Chondrocyte (in vitro differentiated cells): ENCODE measurements at places on chromosomes 16 and 17. TPM values are rescaled to one million over a fixed set of nuclear protein-coding genes. Genes with fewer than 3 reads are reported as not detected.
A peak's percentile ranks its signal among the peaks of the same experiment; 100 is the strongest.

The CCL8 gene
- not detected in 3 replicates for total RNA-seq

- no peaks in the 10 kb centered on the region for H3K36me3 ChIP-seq
- no peak overlapping the region for H3K4me3 ChIP-seq
- no peak overlapping the region for H3K27ac ChIP-seq
- no peak for DNase-seq
- no peaks in the 10 kb centered on the region for H3K27me3 ChIP-seq
- H3K4me1 ChIP-seq = peaks cover 12% of the 10 kb centered on the region
Measured at GRCh38 chr16:75589306-75589705, 23.1 kb downstream of the GABARAPL2 start.

GRCh38 chr16:71542377-71542776 lies 16.2 kb downstream of the CHST4 start:
- H3K27ac ChIP-seq = no peak overlapping the region
- H3K36me3 ChIP-seq = no peaks in the 10 kb centered on the region
- no peaks in the 10 kb centered on the region for H3K4me1 ChIP-seq
- no peak for DNase-seq

GRCh38 chr16:50688867-50689266 lies 4.5 kb upstream of the NOD2 start:
- H3K4me1 ChIP-seq = peaks cover 12% of the 10 kb centered on the region
- H3K36me3 ChIP-seq = no peaks in the 10 kb centered on the region

DNA sequence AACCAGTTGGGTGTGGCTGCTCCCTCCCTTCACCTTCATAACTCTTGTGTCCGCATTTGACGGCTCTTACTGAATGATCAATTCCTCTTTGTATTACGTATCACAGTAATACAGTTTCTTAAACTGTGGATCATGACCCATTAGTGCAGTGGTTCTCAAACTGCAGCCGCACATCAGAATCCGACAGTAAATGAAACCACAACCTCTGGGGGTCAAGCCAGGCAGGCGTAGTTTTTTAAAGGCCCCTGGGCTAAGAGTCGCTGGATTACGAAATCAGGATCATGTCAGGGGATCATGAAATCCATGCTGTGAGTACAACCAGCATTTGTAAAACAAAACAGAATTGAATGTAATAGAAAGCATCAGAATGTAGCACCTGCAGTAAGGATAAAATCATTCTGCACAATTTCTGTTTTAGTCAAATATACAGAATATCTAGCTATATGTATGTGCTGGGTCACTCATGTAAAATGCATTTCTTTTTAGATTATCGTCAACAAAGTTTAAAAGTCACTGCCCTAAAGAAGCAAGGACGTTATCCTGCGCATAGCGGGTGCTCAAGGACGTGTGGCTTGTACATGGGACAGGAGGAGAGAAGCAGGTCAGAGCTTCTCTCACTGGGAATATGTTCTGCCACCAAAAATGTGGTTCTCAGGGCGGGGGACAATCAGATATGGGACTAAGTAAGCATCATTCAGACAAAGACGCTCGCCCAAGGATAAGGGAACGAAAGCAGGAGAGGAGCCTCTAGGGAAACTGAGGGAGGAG lies 113.1 kb downstream of the ZFHX3 start:
- no peak for DNase-seq
- H3K36me3 ChIP-seq = peaks cover 13% of the 10 kb centered on the region
- H3K27ac ChIP-seq = peak overlapping the region; percentile 83
- H3K4me3 ChIP-seq = no peak overlapping the region
- H3K27me3 ChIP-seq = no peaks in the 10 kb centered on the region

The ARHGAP44 gene
- total RNA-seq = 5.7 to 6.6 TPM (median 6.2 TPM) in 3 replicates

The SALL1 gene
- 0.12 to 0.20 TPM (median 0.13 TPM) in 3 replicates for total RNA-seq

- H3K27ac ChIP-seq = peak overlapping the region; percentile 51
- DNase-seq = no peak
- peaks cover 70% of the 10 kb centered on the region for H3K4me1 ChIP-seq
- H3K36me3 ChIP-seq = no peaks in the 10 kb centered on the region
- no peak overlapping the region for H3K4me3 ChIP-seq
Measured at GRCh38 chr17:40540448-40540847, 24.8 kb downstream of the CCR7 start.

The MMP28 gene
- total RNA-seq = 5.1 to 8.6 TPM (median 7.9 TPM) in 3 replicates

DNA sequence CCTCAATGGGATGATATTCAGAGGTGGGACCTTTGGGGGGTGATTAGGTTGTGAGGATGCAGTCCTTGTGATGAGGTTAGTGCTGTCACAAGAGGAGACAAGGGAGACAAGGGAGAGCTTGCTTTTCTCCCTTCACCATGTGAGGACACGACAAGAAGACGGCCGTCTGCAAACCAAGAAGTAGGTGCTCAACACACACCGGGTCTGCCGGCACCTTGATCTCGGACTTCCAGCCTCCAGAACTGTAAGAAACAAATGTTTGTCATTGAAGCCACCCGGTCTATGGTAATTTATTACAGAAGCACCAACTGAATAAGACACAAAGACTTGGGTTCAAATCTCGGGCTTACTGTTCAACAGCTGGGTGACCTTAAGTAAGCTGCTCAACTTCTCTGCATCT lies 64.9 kb downstream of the MPHOSPH6 start:
- H3K4me3 ChIP-seq = no peak overlapping the region
- no peaks in the 10 kb centered on the region for H3K4me1 ChIP-seq
- H3K27me3 ChIP-seq = peaks cover 32% of the 10 kb centered on the region

The XAF1 gene
- 0.36 to 0.40 TPM in 2 of 3 replicates, not detected in the other for total RNA-seq

The SLC52A1 gene
- total RNA-seq = not detected in 3 replicates

The FAM83G gene
- 3.4 to 9.4 TPM (median 8.2 TPM) in 3 replicates for total RNA-seq

DNA sequence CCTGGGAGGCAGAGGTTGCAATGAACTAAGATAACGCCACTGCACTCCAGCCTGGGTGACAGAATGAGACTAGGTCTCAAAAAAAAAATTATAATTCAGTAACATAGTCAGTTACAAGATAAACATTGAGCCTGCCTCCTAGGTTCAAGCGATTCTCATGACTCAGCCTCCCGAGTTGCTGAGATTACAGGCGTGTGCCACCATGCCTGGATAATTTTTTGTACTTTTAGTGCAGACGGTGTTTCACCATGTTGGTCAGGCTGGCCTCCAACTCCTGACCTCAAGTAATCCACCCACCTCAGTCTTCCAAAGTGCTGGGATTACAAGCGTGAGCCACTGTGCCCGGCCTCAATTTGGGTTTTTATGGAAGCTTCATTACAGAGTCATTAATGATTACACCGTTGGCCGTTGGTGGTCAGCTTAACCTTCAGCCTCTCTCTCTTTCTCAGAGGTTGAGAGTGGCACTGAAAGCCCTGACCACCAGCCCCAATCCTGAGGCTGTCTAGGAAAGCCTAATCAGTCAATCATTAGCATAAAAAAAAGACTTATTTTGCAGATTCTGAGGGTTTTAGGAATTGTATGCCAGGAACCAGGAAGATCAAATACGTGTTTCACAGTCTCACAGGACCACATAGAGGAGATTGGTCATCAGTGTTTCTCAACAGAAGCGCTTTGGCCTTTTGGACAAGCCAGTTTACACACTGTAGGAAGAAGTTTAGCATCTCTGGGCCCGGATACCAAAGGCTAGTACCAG lies 1.3 kb upstream of the LRRC37A3 start:
- H3K4me1 ChIP-seq = peaks cover 8% of the 10 kb centered on the region
- H3K36me3 ChIP-seq = no peaks in the 10 kb centered on the region
- no peak for DNase-seq
- H3K27me3 ChIP-seq = no peaks in the 10 kb centered on the region

DNA sequence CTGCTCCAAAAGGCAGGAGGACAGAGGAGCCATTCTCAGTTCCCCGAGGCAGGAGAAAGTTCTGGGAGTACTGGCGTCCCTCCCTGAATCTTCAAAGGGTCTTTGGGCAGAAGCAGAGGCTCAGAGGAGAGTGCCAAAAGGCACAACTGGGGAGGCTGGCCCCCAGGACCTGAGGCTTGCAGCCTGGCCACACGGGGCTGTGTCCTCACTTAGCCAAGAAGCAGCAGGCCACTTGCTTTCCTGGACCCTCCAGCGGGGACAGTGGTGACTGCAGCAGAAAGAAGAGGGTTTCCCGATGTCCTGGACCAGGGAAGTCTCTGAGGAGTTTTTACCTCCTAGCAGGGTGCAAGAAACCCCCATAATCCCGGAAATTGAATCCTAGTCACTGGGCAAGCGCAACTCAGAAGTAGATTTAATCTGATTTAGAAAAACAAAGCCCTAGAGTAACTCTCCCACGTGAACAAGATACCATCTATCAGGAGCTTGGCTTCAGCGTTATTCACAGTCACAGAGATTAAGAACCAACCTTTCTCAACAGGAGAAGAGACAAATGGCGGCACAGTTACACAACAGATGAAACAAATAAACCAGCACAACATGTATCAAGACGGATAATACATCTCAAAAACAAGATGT lies 25.5 kb upstream of the BCO1 start:
- H3K36me3 ChIP-seq = no peaks in the 10 kb centered on the region
- no peaks in the 10 kb centered on the region for H3K4me1 ChIP-seq
- DNase-seq = no peak
- peaks cover 20% of the 10 kb centered on the region for H3K27me3 ChIP-seq
- H3K4me3 ChIP-seq = no peak overlapping the region

GRCh38 chr17:79968116-79968515 lies 67.6 kb downstream of the TBC1D16 start:
- no peaks in the 10 kb centered on the region for H3K27me3 ChIP-seq
- no peak overlapping the region for H3K27ac ChIP-seq
- peaks cover 16% of the 10 kb centered on the region for H3K4me1 ChIP-seq
- H3K4me3 ChIP-seq = no peak overlapping the region
- H3K36me3 ChIP-seq = peaks cover 8% of the 10 kb centered on the region
- DNase-seq = no peak

DNA sequence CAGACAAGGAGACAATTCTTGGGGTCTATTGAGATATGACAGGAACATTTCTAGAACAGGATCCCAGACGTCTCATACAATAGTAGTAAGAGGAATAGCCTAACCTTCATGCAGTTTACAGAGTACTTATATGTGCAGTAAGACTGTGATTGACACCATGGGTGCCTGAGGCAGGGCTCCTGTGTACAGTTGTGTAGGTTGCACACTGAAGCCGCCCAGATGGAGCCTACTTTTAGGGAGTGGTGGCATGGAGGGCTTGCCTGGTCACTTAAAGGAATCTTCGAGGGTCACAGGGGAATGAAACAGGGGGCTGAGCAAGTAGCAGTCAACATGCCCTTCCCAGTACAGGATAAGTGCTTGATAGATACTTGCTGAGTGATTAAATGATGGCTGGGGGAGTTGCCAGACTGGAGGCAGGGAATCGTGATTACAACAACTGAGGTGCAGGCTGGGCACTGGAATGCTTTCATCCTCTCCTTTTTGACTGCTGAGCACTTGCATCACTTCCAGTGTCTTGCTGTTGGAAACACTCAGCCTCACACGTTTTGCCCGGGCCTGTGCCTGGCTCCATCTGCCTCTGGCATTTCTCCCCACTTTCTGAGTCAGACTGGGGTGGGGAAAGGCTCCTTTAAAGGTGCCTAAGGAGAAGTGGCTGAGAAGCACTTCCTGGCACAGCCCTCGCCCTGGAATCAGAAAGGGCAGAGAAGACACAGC lies 71.0 kb downstream of the COPRS start:
- H3K27ac ChIP-seq = no peak overlapping the region
- peaks cover 13% of the 10 kb centered on the region for H3K27me3 ChIP-seq
- DNase-seq = no peak
- H3K4me1 ChIP-seq = peaks cover 12% of the 10 kb centered on the region

- H3K4me1 ChIP-seq = no peaks in the 10 kb centered on the region
- no peak overlapping the region for H3K27ac ChIP-seq
- no peak overlapping the region for H3K4me3 ChIP-seq
- H3K27me3 ChIP-seq = no peaks in the 10 kb centered on the region
Measured at GRCh38 chr16:25751230-25751835, 59.6 kb downstream of the HS3ST4 start.

GRCh38 chr17:28968231-28968913 lies 17.1 kb upstream of the PHF12 start:
- DNase-seq = no peak
- peak overlapping the region; percentile 32 for H3K27ac ChIP-seq
- no peak overlapping the region for H3K4me3 ChIP-seq
- H3K27me3 ChIP-seq = peaks cover 9% of the 10 kb centered on the region

GRCh38 chr16:65294708-65295107 lies 172.8 kb upstream of the CDH11 start:
- no peak overlapping the region for H3K4me3 ChIP-seq
- DNase-seq = no peak
- no peaks in the 10 kb centered on the region for H3K27me3 ChIP-seq
- H3K4me1 ChIP-seq = peaks cover 14% of the 10 kb centered on the region
- H3K27ac ChIP-seq = no peak overlapping the region
- H3K36me3 ChIP-seq = no peaks in the 10 kb centered on the region

- no peak for DNase-seq
- H3K4me1 ChIP-seq = no peaks in the 10 kb centered on the region
- H3K36me3 ChIP-seq = no peaks in the 10 kb centered on the region
- H3K4me3 ChIP-seq = no peak overlapping the region
- no peaks in the 10 kb centered on the region for H3K27me3 ChIP-seq
- H3K27ac ChIP-seq = no peak overlapping the region
Measured at GRCh38 chr17:52995147-52995546, 827.6 kb upstream of the KIF2B start.

DNA sequence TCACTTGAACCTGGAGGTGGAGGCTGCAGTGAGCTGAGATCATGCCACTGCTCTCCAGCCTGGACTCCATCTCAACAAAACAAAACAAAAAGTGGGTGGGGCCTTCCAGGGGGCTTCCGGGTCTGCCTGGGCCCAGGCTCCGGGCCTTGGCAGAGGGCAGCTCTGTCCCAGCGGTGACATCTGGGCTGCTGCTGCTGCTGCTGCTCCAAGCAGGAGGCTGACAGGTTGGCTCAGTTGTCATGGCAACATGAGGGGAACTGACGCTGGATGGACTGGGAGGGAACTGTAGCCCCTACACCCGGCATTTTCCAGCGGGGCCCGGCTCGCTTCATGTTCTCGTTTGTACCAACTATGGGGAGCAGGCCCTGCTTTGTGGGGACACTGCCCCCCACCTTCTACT lies 4.0 kb downstream of the BAIAP3 start:
- H3K36me3 ChIP-seq = no peaks in the 10 kb centered on the region
- H3K4me1 ChIP-seq = peaks cover 6% of the 10 kb centered on the region
- peaks cover 20% of the 10 kb centered on the region for H3K27me3 ChIP-seq
- no peak overlapping the region for H3K4me3 ChIP-seq
- no peak for DNase-seq
- H3K27ac ChIP-seq = no peak overlapping the region

DNA sequence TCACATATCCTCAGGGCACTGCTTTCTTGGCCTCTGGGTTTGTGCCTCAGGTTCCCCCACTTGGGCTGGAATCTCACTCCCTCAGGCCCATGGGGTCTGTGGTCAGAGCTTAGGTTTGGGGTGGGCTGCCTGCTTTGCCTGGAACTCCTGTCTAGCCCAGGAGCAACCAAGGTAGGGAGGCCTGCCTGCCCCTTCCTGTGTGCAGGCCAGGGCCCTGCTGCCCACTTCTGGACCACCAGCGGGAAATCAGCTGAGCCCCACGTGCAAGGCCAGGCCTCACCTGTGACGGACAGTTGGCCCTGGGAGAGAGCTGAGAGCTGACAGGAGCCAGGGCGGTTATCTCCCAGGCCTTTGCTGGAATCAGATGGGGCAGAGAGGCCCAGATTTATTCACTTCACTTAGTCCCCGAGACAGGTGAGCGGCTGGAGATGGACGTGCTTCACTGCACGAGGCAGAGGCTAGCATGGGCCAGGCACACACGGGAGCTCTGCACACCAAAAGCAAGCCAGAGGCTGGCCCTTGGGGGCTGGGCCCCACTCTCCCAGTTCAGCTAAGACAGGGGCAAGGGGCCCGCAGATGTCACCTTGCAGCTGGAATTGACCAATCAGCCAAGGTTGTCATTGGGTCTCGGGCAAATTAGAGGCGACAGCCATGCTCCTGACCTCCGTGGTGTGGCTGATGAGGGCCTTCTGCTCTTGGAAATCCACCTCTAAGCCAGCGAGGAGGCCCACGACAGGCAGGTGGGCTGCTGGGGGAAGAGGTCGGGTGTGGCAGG lies 49.9 kb upstream of the DOC2B start:
- no peaks in the 10 kb centered on the region for H3K36me3 ChIP-seq
- H3K4me3 ChIP-seq = no peak overlapping the region
- peak; percentile 77 for DNase-seq
- H3K27me3 ChIP-seq = no peaks in the 10 kb centered on the region
- H3K27ac ChIP-seq = no peak overlapping the region
- peaks cover 5% of the 10 kb centered on the region for H3K4me1 ChIP-seq
